ENCODE measurements at places on chromosomes 11 and 22.
A peak's percentile ranks its signal among the peaks of the same experiment; 100 is the strongest.

DNA sequence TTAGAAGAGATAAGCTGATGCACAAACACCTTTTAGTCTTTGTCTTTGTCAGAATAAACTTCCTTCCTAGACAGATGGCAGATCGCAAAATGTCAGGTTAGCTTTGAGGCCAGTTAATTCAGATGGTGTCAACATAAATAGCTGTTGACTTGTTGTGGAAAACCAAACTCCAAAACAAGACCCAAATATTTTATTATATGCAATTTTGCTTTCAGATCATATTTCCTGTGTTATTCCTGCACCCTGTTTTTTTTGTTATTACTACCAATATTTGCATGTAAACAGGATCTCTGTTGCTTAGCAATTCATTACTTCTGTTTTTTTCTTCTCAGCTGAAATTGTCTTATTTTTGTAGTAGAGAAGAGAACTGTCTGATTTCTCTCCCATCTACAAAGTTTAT lies 316.0 kb downstream of the ETS1 start:
- DNase-seq = no peak

DNA sequence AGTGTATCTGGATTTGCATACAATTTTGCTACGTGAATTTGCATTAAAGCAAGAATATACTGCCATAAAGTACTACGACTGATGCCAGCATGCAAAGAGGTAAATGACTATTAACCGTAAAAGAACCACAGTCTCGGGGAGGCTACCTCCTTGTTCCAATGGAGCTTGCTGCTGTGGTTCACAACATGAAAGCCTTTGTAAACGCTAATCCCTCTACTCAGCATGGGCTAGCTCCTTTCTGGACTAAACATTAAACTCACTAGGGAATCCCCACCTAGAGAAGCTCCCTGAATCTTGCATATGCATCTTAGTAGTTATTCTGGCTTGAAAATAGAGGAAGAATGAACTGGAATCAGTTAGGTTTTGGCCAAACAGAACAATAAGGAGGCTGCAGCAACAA lies 60.5 kb upstream of the ARHGAP32 start:
- DNase-seq = no peak

DNA sequence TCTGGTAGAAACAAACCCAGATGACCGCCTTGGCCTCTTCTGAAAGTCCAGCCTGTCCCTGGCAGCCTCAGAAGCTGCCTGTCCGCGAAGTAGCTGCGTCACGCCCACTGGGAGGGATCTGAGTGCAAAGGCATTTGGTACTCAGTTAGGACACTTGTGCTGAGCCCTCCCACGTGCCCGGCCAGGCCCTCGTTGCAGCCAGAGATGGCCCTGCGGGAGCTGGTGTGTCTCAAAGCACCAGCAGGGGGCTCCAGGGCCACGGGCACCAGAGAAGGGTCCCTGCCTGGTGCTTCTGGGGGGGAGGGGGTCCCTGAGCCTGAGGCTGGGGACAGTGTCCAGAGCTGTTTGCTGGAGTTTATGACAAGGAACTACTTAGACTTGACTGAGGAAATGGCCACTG lies 5.8 kb downstream of the SELENOO start:
- DNase-seq = no peak

- no peak for DNase-seq
Measured at GRCh38 chr11:92253945-92254344, 29.3 kb downstream of the FAT3 start.

DNA sequence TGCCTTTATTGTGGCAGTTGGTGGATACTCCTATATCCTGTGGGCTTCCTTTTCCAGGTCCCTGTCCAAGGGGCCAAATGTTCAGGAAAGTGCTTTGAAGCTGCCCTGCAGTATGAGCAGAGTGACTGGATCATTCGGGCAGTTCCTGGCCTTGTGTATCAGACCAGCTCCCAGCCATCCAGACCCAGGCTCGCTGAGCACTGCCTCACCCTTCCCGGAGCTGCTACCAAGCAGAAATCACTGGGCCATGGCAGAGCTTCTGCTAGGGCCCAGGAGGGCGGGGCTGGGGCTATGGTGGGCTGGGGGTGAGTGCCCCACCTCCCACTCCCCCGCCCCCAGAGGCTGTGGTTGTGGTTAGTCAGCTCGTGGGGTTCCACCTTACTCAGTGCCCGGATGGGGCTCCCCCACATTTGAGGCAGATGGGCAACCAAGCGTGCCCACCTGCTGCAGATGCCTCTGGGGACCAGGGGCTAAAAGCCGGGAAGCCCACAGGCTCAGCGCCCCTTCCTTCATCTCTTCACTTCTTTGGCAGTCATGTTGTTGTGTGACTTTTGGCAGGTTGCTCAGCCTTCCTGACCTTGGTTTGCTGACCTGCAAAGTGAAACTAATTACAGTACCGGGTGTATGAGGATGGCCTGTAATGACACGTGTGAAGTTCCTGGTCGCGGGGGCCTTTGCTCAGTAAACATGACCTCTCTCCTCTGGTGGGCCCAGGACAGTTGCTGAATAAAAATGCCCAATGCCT lies 2.1 kb upstream of the LRRC32 start:
- DNase-seq = peak; percentile 66

DNA sequence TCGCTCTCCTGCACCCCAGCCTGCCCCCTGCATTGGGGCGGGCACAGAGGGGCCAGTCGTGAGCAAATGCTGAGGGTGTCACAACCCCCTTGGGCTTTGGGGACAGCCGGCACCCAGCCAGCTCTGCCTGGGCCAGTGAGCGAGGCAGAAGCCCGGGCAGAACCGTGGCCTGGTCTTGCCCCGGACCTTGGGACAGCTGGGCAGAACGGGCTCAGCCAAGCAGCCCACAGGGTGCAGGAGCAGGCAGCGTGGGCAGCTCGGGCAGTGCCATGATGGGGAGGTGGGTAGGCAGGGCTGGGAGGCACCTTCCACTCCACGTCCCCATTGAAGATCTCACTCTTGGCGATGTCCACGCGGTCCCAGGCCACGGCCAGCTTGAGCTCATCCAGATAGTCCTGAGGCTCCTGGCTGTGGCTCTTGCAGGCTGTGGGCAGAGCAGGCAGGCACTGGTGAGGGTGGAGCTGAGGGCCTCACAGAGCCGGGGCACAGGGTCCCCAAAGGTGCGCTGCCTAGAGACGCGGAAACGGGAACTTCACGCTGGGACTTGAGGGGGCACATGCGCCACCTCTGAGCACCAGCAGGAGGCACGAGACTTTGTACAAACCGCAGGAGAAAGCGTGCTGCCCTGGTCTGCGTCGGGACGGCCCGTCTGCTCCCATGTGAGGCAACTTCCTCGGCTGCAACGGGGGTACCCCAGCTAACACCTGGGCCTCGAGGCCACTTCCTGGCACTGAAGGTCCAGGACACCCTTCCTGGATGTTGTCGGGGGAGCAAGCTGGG lies 15.2 kb downstream of the TSSC4 start:
- DNase-seq = no peak

DNA sequence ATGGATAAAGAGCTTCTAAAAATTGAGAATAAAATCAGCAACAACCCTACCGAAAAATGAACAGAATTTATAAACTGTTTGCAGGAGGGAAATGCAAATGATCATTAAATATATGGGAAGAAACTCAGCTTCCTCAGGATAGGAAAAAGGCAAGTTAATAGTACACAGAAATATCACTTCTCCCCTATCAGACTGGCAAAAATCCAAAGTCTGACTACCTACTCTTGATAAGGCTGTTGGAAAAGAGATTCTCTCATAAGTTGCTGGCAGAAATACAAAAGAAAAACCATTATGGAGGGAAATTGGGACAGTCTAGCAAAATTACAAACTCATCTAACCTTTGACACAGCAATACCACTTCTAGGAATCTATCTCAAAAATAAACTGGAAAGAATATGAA lies 100.9 kb upstream of the LDLRAD3 start:
- no peak for DNase-seq

DNA sequence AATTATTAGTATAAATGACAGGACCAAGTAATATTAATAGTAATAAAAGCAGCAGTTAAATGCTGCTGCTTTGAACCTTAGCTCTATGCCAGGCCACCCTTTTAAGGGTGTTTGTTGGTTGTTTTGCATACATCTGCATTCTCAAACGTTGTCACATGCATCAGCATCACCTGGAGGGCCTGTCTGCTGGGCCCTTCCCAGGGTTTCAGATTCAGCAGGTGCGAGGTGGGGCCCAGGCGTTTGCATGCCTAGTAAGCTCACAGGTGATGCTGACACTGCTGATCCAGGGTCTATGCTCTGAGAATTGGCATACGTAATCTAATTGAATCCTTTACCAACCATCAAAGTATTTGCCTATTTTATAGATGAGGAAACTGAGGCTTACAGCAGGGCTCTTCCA lies 246.5 kb downstream of the CADM1 start:
- DNase-seq = no peak

- DNase-seq = no peak
Measured at GRCh38 chr22:39915295-39915726, 14.4 kb downstream of the GRAP2 start.

GRCh38 chr11:84819537-84819936 lies 807.6 kb downstream of the DLG2 start:
- DNase-seq = no peak

DNA sequence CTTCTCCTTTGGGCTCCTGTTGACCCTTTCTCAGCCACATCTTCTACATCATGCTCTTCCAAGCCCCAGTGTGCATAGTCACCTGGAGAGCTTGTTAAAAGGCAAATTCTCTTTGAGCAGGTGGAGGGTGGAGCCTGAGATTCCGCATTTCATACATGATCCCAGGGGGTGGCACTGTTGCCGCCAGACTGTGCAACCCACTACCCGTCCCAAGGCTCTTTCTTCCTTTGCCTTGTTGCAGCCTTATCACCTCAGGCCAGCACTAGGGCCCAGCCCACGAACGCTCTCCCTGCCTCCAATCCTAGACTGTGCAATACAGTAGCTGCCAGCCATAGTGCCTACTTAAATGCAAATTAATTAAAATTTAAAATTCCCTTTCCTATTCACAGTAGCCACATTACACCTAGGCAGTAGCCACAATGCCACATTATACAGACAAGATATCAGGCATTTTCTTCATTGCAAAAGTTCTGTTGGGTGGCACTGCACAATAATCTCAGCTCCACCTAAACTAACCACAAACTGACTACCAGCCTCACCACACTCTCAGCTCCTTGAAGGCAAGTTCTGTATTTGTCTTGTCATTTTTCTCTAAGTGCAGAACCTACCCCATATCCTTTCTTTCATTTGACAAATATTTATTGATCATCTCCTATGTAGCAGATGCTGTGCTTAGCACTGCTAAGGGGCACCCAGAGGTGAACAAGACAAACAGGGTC lies 4.6 kb upstream of the KCNJ5 start:
- no peak for DNase-seq

DNA sequence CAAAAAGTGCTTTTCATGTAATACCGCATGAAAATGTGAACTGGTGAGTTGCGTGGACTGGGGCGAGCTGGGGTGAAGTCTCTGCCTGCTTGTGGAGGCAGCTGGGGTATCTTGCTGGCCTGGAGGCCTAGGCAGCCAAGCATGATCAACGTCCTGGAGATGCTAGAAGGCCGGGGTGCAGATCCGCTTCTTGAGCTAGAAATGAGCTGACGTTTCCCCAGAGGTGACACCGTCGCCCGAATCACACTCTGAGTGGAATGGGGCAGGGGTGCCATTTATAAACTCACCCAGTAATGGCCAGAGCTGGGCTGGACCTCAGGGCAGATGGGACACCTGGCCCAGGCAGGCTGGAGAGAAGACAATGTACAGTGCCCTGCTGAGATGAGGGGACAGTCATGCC lies 1513.0 kb downstream of the TBC1D22A start:
- DNase-seq = no peak

GRCh38 chr11:123190518-123190917 lies 4.5 kb downstream of the CLMP start:
- DNase-seq = no peak

- no peak for DNase-seq
Measured at GRCh38 chr11:95415837-95416304, 184.9 kb upstream of the SESN3 start.

GRCh38 chr11:3707176-3707575 lies 36.0 kb upstream of the CHRNA10 start:
- DNase-seq = no peak

- DNase-seq = no peak
Measured at GRCh38 chr22:22712092-22712658, 67.8 kb downstream of the GGTLC2 start.

GRCh38 chr11:24496736-24497725 lies at the start of gene LUZP2:
Gene LUZP2, plus strand, starts transcription at chr11:24497053.
- no peak for DNase-seq

DNA sequence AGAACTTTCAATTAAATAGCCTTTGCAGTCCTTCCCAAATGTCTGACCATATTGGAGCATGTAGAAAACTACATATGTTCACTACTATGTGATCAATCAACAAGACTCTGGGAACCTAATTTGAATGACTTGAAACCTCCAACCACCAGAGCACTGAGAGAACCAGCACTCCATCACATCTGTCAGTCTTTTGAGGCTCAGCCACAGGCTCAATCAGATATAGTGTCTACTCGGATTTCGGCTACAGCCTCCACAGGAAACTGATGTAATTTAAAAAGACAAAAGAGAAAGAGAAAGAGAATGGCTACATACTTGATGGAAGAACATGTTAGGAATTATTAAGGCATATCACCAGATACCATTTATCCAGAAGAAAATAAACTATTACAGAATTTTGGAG lies 859.0 kb downstream of the FAM181B start:
- no peak for DNase-seq

- no peak for DNase-seq
Measured at GRCh38 chr11:63012430-63012829, 3.2 kb downstream of the SLC22A8 start.

- DNase-seq = no peak
Measured at GRCh38 chr11:19450282-19450681, 209.5 kb upstream of the E2F8 start.

- no peak for DNase-seq
Measured at GRCh38 chr11:61837411-61838005, 9.4 kb downstream of the FADS2 start.

DNA sequence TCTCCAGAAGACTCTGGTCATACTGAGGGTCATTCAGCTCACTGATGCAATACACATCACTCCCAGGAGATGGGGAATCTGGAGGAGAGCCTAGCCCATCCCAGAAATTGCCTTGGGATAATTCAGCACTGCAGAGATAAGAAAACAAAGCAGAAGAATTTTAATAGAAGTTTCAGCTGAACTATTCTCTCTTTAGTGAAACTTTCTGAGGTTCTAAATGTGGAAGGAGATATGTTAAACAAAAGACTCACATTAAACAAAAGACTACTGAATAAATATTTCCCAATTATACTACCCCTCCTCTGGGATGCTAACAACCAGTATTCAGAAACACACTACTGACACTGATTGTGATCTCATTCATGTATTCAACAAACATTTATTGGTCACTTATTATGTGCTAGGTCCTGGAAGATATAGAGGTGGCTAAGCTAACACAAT lies 47.8 kb downstream of the C2CD3 start:
- no peak for DNase-seq

- no peak for DNase-seq
Measured at GRCh38 chr11:129267716-129268115, 75.6 kb upstream of the ARHGAP32 start.

- DNase-seq = no peak
Measured at GRCh38 chr11:6650104-6650503, 5.5 kb downstream of the DCHS1 start.

- no peak for DNase-seq
Measured at GRCh38 chr11:39741066-39741465, 1718.4 kb downstream of the LRRC4C start.

GRCh38 chr11:120601536-120601935 lies 90.0 kb downstream of the GRIK4 start:
- no peak for DNase-seq
